ENCODE measurements at places on chromosomes 5 and 9.

DNA sequence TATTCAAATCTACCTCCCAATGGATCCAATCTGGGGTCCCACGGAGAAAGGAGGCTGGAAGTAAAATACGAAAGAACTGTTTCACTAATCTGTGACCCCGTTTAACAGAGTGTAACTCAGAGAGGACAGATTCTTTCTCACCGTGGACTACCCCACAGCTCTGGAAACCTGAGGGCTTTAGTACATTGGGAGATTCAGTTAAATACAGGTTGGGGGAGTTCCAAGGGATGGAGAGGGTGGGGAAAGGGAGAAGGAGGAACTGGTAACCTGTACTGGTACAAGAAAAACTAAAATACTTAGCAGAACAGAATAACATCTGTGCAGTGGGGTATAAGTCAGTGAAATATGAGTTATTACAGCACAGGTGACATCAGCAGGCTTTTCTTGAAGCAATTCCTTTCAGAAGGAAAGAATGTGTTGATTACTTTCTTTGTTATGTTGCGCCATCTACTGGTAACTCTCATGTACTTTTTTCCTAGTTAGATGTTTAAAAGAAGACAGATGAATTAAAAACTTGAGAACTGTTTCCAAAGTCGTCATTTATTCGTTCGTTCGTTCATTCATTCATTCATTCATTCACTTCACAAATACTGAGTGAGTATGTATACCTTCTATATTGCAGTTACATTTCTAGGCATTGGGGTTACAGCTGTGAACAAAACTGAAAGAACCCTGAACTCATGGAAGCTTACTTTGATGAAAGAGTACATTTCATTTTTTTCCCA is 30.0 kb upstream of the STOM start:
- DNase-seq: peak; percentile 75

DNA sequence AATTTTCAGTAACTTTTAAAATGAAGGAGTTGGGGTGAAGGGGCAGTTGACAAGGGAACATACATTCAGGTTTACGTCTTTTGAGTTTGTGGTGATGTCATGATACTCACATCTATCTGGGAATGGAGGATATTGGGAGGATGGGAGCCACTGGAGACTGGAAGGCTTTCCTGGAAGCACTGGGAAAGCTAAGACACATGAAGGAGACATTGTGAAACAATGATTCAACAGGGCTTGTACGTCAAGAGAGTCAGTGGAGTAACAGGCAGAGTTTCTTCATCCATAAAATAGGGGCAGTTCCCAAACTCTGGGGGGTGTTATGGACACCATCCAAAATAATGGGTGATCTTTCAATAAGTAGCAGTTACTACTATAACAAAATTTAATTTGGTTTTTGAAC is 572.8 kb downstream of the CCDC171 start:
- no peak for DNase-seq

DNA sequence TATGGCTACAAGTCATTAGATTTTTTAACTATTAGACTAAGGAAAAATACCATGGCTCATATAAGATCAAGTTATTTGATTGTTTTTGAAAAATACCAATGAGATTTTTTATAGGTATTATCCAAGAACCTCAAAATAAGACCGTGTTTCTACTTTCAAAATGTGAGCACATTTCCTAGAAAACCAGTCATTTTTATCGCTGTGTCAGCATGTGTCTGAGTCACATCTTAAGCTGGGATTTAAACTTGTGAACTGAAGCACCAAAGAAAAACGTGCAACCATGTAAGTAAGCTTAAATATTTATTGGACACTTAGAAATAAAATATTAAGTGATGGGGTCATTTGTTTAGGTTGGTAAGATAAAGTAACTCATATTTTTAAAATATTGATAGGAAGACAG is 1676.0 kb upstream of the NUDT12 start:
- DNase-seq: no peak

DNA sequence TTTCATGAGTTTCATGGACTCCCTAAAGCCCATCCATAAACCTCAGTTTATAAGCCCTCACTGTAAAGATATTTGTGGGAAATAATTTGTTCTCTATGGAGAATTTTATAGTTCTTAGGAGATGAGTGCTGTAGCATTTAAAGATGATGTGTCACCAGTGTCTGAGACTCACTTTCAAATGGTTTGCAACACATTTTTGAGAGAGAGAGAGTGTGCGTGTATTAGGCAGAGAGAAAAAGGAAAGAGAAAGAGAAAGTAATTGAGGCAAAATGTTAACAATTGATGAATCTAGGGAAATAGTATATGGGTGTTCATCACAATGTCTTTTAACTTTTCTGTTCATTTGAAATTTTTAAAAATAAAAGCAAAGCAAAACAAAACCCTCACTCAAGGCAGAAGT is 479.0 kb downstream of the ZSWIM6 start:
- DNase-seq: no peak

DNA sequence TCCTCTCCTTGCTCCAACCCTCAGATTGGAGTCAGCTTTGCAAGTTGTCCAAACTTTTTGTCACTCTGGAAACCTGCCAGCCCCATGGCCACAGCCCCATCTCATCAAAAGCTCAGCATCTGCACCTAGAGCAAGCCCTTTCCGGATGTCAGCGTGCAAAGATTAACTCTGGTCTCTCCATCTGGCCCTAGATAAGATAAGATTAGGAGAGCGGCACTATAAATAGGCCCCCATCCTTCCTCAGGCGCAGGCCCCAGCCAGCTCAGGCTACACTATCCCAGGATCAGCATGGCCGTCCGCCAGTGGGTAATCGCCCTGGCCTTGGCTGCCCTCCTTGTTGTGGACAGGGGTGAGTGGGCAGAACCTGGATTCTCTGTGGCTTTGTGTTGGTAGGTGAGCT is at the start of gene SPINK4:
TSS of gene SPINK4 (plus strand) at position 247 of the 400 bp plus-strand sequence. CDS start at position 289, 42 bp downstream.
- no peak for DNase-seq

- no peak for DNase-seq
These were observed 323.7 kb downstream of the ARRDC3 start for GRCh38 chr5:91059409-91059808.

GRCh38 chr5:42689391-42689790 is 67.2 kb upstream of the CCDC152 start:
- no peak for DNase-seq
